ENCODE measurements at places on chromosomes 4 and X.

DNA sequence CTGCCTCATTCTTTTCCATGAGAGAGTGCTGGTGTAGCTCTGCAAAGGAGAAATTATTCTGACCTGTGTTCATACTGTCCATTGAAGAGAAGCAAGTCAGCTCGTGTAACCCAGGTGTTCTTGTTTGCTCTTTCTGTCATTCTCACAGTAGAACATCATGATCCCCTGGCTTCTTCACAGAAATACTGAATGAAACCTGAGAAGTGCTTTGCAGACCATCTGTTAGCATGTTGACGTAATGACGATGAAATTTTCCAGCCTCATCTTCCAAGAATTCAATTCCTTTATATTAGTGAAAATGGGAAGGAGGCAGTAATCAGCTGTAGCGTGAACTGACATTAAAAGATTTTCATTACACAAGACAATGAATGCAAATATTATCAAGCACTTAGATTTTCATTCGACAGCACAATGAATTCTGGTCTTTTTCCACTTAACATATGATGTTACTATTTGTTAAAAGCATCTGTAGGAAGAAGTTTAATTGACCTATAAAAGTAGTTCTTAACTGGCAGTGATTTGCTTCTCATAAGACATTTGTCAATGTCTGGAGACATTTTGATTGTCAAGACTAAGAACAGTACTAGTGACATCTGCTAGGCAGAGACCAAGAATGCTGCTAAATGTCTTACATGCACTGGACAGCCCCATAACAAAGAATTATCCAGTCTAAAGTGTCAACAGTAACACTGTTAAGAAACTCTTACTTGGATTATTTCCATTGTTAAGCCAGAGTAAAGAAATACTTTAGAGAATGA lies 246.3 kb downstream of the BANK1 start:
- no peak for DNase-seq

GRCh38 chrX:39309721-39310152 lies 508.5 kb downstream of the MID1IP1 start:
- DNase-seq, result no peak

- DNase-seq, result no peak
These were observed 15.7 kb downstream of the FAM184B start for GRCh38 chr4:17765514-17766286.

DNA sequence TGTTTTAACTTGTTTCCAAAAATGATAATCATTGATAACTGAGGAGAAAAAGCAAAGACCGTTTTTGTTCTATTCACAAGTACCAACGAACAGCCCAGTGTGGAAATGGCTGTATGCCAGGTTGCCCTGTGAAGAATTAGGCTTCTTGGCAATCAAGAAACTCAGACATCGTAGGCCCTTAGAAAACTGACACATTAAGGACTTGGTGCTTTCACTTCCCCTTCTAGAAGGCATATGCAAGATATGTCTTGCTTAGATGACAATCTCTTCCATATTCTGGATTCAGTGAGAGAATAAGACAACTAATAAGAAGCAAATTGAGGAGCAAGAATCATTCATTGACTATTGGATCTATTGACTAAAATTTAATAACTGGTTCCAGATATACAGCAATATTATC lies 56.6 kb downstream of the ANAPC10 start:
- DNase-seq, result no peak

- DNase-seq, result no peak
These were observed 38.3 kb downstream of the ACOX3 start for GRCh38 chr4:8402181-8402597.

- no peak for DNase-seq
These were observed 11.3 kb upstream of the MXD4 start for GRCh38 chr4:2273221-2273620.

DNA sequence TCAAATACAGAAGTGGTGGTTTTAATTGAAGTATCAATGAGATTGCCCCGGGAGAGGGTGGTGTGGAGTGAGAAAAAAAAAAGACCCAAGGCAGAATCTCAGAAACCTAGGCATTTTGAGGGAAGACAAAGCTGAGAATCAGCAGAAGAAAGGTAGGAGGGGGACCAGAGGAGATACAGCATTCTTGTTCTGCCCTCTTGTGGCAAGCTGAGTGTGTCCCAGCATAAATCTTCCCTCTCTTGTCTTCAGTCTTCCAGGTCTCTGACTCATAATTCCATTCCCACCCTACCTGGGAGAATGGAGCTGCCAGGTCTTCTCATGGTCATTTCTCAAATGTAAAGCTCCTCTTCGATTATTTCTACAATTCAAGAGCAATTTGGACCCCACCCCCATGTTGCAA lies 32.7 kb upstream of the MAGED1 start:
- no peak for DNase-seq

DNA sequence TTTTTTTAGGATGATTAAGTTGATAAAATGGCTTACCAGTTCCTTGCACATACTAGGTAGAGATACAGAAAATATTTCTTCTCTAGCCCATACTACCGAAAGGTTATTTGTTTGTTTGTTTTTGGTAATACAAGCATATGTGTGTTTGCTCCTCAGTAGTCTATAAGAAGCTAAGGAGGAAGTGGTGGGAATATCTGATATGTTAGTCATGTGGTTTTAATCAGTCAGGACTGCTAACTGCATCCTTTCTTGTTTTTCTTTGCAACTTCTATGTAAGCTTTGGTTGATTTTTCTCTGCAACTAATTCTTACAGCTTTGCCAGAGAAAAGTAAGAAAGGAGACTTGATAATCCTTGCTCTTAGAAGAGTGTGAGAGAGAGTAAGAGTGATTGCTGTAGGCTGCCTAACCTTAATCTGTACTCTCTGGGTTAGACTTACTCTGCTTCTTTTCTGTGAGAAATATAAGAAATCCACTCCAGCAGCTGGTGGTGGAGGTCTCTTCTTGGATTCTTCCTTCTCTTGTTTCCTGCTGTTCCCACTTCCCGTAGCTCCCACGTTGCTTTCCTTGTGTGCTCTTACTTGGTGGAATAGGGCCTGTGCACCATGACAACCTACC lies 28.3 kb downstream of the SEPTIN11 start:
- no peak for DNase-seq

DNA sequence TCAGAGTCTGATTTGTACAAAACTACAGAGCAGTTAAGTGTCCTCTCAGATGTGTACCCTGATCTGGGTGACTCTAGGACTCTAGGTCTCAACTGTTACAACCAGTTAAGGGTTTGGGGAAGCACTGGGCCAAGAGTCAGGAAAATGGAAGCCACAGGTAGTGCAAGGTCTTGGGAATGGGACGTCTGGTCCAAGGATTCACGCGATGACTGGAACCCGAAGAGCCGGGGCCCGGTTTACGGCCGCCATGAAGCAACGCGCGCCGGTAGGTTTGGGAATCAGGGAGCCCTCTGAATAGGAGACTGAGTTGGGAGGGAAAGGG lies 321 bp upstream of the HPRT1 start:
- no peak for DNase-seq

- no peak for DNase-seq
These were observed 195.2 kb upstream of the STK26 start for GRCh38 chrX:131827935-131828334.

- no peak for DNase-seq
These were observed 669 bp downstream of the TMEM150C start for GRCh38 chr4:82560853-82561785.

DNA sequence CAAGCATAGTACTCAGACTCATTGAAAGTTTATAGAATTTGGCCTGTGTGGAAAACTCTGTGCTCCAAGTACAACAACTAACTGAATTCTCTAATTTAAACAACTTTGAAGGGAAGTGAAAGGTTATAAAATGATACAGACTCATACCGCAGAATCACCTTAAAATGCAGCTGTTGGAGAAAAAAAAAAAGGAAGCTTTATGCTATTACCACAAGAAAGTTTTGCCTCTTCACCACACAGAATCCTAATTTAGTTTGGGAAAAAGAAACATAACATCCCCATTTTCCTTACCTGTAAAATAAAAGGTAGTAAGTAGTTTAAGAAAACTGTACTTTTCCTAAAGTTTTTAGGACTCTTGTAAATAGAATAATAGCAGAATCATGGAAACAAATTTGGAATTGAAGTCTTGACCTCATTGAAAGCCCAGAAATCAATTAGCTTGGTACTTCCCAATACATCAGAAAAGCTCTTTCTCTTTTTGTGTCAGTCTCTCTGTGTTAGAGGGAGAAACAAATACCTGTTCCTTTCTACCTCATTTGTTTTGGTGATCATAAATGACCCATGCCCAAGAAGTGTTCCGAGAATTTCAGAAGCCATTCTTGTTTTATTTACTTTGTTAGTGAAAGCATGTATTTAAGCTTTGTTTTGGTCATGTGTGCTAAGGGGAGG lies 78.8 kb downstream of the NFKB1 start:
- DNase-seq, result no peak

GRCh38 chr4:11635342-11635741 lies 206.6 kb upstream of the HS3ST1 start:
- no peak for DNase-seq

Measured in breast epithelium (tissue), 4 donors.